ENCODE measurements at places on chromosomes 4 and X.

- no peak for DNase-seq
These were observed 3.1 kb upstream of the FAM241A start for GRCh38 chr4:112142182-112142581.

DNA sequence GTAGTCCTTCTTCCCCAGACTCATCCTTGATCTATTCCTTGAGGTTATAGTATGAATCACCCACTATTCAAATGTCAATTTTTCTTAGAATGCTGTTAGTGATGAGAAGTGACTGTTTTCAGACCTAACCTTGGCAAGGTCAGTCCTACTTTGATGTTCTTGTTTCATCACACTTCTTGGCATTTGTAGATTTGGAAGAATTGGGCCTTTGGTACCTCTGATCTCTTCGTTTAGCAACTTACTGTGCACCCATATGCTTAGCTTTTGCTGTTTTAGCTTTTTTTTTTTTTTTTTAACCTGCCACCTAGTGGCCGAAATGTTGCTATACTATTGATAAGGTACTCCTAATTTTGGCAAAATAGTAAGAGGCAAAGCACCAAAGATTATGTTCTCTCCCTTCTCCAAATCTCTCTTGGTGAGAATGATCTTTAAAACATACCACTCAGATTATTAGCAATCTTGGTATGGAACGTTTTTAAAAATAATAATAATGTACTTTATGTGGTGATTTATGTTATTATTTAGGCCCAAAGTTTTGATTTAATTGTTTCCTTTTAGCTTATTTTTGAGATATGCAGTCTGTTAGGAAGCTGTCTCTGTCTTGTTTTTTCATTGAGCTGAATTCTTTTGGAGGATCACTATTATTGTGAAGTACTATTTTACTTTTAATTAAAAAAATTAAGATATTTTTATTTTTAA lies 16.6 kb downstream of the DCK start:
- no peak for DNase-seq

GRCh38 chr4:93199492-93199891 lies 629.1 kb upstream of the ATOH1 start:
- DNase-seq: no peak

DNA sequence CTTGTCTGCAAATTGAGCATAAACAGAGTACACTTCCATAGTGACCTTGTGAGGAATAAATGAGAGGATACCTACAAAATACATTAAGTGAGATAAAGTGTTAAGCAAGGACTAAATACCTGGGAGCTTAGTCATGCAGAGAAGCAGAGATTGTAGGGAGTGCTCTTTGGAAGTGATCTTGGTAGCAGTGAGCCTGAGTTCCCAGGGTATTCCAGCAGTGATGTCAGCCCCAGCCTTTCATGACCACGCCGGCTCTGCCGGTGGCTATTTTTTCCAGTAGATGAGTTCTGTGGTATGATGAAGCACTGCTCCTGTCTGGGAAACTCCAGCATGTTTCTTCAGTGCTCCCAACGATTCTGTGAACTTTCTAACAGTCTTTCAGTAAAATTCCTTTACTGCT lies 391.5 kb upstream of the IGFBP7 start:
- no peak for DNase-seq

DNA sequence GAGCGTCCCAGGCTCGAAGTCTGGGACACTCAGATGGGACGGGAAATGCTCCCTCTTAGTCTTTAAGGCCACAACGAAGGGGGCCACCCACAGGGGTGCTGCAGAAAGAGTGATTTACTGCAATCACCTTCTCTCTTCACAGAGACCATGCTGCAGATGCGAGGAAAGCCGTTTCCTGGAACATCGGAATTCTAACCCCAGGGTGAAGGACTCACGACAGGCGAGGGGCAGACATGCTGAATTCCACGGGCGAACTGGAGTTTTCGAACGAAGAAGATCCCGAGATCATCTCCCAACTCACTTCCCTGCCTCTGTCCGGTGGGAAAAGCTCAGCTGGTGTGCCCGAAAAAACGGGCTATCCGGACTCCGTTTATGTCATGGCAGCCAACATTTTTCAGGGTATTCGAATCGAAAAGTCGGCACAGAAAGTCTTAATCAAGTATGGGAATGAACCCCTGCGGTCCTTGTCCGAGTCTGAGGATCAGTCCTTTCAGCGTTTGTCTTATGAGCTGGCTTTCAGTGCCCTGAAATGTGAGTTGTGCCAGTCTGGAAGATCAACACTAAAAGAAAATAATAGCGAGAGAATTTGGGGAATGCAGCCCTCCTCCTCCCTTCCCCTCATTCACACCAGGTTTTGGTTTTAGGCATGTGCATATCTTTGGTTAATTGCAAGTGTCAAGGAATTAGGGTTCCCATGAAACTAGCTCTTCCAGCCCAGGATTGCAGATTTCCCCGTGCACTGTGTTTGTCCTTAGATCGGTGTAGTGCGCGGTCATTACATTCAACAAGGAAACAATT lies 905 bp downstream of the NSUN7 start:
- DNase-seq: no peak

DNA sequence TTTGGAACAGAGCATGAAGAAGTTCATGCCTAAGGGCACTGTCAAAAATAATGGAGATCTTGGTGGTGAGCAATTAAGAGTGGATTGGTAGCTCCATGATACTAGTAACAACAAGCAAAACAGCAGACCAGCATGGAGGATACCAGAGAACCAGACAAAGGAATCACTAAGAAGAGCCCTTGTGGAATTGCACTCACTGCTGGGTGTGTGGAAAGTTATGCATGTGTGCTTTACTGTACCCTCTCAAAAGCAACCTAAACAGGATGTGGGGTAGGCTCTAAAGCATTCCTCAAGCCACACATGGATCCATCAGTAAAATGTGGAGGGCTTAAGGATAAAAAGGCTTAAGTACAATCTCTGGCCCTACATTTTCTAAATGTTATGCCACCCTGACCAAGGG lies 69.5 kb downstream of the AR start:
- DNase-seq: no peak

- no peak for DNase-seq
These were observed at the start of gene CFAP47 for GRCh38 chrX:35919536-35920309. TSS of gene CFAP47 (plus strand) at chrX:35919734. CDS start at chrX:35919800, 66 bp downstream.

DNA sequence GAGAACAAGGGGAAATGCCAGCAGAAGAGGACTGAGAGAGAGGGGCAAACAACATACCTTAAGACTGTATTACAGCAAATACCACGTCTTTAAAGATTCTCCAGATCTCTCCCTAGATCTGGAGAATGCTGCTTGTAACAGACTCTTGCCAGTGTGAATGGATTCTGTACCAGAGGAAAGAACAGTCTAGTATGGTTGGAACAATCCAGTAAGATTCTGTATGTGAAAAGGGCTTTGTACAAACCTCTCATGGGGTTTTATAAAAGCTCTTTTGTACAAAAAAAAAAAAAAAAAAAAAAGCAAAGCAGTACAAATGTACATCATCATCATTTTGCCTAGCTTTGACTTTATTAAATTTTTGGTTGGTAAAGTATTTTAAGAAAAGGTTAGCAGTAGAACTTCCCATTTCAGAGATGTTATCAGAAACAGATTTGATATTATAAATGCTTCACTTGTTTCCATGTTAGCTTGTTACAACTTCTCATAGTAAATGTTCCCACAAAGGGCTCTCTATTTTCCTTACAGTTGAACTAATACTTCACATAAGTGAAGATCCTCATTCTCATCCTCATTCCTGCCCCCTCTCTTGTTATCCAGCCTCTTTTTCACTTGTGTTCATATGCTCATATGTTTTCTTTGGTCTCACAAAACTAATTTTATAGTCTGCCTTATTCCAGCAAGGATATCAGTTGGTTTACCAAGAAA lies 144.2 kb downstream of the EDA start:
- no peak for DNase-seq

DNA sequence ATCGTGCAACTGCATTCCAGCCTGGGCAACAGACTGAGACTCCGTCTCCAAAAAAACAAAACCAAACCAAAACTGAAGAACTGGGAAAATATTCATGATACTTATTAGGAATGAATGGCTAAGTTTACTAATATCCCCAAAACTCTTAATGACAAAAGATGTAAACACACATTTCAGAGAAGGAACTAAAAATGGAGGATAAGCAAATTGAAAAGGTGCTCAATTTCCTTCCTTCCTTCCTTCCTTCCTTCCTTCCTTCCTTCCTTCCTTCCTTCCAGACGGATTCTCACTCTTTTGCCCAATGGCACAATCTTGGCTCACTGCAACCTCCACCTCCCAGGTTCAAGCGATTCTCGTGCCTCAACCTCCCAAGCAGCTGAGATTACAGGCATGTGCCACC lies 44.4 kb upstream of the CDKN2AIP start:
- DNase-seq: no peak
